ENCODE measurements at places on chromosomes 11 and 22.

DNA sequence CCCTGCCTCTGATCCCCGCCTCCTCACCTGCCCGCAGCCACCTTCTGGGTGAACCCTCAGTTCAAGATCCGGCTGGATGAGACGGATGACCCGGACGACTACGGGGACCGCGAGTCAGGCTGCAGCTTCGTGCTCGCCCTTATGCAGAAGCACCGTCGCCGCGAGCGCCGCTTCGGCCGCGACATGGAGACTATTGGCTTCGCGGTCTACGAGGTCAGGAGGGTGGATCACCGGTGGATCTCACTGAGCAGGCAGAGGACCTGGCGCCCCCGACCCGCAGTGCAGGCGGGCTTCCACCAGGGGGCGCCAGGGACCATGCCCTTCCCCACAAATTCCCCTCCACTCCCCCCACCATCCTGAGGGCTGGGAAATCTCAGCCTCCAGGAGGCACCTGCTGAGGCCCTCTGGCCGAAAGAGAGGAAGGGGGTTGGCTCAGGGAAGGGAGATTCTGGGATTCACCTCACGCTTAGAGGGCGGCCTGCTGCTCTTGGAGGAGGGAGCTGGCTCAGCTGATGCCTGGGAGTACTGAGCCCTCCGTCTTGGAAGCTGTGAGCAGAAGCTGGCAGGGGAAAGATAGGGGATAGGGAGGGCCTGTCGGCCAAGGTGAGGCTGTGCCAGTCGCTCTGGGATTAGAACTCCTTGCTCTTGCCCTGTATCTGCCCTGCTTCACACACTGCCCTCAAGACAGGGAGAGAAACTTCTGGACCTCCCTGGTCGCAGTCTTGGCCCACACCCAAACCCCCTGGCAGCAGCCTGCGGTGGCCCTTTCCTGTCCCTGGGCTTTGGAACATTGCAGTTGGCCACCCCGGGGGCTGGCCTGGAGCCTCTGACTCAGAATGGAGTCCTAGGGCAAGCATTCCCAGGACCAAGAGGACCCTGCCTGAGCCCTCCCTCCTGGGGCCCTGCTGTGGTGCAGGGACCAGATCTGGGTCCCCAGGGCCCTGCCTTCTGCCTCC lies 23.2 kb downstream of the CAPN1 start:
- no peak for DNase-seq

GRCh38 chr11:9225748-9226298 lies 39.3 kb downstream of the DENND5A start:
- no peak for DNase-seq

DNA sequence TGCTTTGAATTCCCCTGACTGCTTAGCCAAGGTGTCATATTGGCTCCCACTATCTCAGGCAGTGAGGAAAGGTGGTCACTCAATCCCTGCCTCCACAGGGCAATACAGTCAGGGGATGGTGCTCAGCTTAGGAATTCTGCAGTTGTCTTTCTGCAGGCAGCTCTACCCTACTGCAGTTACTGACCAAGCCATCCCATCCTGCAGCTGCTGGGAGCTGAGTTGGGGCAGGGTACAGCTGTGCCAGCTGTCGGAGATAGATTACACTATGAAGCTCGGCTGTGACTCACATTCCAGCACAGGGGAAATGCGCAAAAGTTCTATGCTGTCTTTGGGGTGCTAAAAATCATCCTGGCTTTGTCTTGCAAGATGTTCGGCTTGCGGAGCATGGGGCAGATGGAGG lies 4.4 kb upstream of the DAGLA start:
- DNase-seq, result no peak

DNA sequence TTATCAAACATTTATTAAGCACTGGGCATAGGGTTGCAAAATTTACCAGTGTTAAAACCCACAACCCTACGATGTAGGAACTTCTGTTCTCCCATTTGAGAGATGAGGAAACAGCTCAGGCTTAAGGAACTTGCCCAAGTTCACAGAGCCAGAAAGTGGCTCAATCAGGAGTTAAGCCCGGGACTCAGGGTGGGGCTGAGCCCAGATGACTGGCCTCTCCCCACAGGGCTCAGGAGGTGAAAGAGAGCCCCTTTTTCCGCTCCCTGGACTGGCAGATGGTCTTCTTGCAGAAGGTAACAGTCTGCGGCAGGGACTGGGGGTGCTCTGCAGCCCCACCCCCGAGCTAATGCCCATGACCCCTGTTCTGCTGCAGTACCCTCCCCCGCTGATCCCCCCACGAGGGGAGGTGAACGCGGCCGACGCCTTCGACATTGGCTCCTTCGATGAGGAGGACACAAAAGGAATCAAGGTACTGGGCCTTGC lies 5.6 kb upstream of the ANKRD13D start:
- peak; percentile 15 for DNase-seq

- no peak for DNase-seq
These were observed 28.1 kb upstream of the CD81 start for GRCh38 chr11:2348986-2349385.

- no peak for DNase-seq
These were observed 668.0 kb downstream of the ETS1 start for GRCh38 chr11:127919206-127920000.

GRCh38 chr22:38314051-38314932 lies 2.9 kb downstream of the CSNK1E start:
- no peak for DNase-seq

- DNase-seq, result no peak
These were observed 7.5 kb downstream of the DIXDC1 start for GRCh38 chr11:111944651-111945051.

DNA sequence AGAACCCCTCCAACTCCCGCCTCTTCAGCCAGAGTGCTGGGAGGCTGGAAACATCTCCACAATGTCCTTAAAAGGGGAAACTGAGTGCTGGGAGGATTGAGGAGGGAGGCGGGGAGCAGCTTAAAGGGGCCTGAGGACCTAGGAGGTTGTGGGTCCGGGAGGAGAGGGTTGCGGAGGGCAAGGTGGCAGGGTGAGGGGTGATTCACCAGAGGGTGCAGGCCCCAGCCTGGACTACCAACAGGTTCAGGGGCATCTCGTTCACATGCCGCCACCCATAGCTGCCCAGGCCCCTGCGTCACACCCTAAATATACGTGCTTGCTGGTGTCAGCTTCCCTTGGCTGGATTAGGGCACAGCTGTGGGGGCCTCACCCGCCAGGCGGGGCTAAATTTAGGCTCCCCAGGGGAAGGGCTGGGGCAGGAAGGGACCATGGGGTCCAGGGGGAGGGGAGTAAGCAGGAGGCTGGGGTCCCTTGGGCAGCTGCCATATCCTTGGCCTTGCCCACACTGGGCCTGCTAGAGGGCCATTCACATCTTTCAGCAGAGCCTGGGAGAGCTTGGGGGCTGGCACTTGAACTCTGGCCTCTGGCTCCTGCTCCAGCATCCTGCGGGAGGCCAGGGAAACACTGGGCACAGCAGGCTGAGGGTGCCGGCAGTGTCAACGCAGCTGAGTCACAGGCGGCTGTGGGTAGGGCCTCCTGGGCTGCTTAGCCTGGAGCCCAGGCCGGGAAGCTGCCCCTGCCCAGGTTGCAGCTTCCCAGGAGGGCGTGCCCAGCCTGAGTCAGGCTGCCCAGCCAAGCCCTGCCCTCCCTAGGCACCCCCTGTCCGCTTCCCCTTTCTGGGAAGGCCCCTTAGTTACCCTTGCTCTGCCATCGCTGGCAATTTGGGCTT lies 1.3 kb downstream of the EHBP1L1 start:
- DNase-seq, result peak; percentile 85

GRCh38 chr11:4606231-4607015 lies 1.6 kb downstream of the TRIM68 start:
- DNase-seq, result no peak

DNA sequence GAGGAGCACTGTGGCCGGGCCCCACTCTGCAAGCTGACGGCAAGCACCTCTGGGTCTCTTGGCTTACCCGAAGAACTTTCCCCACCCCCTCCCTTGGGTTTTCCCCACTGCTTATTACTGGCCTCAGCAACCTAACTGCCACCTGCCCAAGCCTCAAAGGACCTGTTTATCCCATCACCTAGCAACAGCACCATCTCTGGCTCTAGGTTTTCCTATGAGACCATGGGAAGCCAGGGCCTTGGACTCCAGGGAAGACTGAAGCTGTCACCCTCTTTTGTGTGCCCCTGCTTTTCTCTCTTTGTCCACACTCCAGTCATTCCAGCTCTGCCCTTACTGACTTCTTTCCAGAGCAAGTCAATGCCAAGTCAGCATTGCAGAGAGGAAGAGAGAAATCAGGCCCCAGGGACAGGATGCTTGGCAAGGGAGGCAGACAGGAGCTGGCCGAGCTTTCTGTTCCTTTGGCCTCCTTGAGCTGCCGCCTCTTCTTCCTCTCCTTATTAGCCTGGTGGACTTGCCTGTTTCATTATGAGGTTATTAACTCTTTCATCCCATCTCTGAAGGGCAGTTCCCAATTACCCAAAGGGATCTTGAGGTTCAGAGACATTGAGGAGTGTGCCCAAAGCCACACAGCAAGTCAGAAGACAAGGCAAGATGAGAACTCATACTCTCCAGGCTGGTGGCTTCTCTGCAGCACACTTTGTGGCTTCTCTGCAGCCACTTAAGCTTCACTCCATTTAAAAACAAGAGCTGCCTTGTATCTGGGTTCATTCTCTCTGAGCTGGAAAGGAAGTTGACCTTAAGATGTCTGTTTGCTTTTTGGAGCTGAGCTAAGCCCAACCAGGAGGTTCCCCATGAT lies at the start of gene SMIM35:
TSS of gene SMIM35 (minus strand) at position 51 of the 856 bp plus-strand sequence. CDS start 206 bp downstream, outside the sequence.
- peak; percentile 60 for DNase-seq
